Stimulated activated CD4-positive, alpha-beta T cell treated with anti-CD3 and anti-CD28 coated beads, Interleukin-12 subunit alpha, Interleukin-12 subunit beta, amount 100 ng/mL, for 48 hours (primary cell): ENCODE measurements at places on chromosomes 11 and 22.

- no peak for DNase-seq
Observed at GRCh38 chr11:114260483-114260882, 35.7 kb upstream of the NNMT start.

DNA sequence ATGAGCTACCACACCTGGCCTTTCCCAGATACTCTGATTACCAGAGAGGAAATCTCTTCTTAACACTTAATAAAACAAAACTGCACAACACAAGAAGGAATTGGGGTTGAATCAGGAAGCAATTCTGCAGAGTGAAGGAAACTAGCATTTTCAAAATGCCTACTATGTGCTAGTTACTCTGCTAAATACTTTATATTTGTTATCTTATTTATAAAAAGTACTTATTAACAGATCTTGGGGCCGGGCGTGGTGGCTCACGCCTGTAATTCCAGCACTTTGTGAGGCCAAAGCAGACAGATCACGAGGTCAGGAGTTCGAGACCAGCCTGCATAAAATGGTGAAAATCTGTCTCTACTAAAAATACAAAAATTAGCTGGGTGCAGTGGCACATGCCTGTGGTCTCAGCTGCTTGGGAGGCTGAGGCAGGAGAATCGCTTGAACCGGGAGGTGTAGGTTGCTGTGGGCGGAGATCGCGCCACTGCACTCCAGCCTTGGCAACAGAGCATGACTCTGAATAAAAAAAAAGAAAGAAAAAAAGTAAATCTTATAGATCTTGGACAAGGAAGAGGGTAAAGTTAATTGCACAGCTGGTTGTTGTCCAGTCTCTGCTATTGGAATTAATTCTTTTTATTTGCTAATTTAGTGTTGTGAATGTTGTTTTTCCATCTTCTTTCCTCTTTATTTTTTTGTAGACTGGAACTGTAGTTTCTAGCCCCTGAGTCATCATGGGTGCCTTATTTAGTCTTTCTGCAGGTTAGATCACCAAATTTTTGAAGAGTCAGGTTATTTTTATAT is 22.1 kb downstream of the TMEM135 start:
- no peak for DNase-seq

- DNase-seq: no peak
Observed at GRCh38 chr11:35179466-35180135, 40.6 kb downstream of the CD44 start.

DNA sequence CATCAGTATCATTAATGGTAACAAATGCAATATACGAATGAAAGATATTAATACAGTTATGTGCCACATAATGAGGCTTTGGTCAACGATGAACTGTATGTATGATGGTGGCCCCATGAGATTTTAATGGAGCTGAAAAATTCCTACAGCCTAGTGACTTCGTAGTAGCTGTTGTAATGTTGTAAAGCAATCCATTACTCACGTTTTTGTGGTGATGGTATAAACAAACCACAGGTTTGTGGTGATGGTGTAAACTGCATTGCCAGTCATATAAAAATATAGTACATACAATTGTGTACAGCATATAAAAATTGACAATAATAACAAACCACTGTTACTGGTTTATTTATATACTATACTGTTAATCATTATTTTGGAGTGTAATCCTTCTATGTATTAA is 27.4 kb upstream of the GRIA4 start:
- DNase-seq: no peak

- DNase-seq: no peak
Observed at GRCh38 chr11:30059172-30059815, 42.5 kb upstream of the KCNA4 start.

DNA sequence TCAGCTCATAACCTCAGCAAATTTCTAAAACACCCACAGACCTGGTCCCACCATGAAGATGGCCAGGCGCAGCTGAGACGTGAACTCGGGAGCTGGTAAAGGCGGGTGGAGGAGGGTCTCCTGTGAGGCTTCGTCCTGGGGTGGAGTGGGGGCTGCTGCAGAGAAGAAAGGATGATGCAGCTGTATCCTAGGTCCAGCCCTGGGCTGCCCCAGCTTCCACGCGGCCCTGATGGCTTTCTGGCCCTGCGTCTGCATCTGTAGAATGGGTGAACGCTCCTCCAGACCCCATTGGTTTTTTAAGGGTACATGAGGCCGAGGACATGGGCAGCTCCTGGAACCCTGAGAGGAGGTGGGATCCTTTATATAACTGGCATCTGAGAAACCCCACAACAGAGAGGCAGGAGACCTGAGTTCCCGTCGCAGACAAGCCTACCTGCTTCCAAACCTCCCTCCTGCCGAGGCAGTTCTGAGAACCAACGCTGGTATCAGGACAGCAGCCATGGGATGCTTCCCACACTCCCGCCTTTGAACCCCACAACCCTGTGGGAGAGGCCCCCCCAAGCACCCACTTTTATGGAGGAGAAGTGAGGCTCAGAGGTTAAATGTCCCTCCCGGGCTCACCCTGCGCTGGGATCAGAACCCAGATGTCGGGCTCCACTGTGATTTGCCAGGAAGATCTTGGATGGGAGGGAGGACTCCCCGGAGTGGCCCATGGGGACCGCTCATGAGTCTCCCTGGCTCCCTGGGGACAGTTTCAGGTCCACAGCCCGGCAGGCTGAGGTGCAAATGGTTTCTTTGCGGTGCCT is 55.2 kb upstream of the FGF3 start:
- DNase-seq: no peak

DNA sequence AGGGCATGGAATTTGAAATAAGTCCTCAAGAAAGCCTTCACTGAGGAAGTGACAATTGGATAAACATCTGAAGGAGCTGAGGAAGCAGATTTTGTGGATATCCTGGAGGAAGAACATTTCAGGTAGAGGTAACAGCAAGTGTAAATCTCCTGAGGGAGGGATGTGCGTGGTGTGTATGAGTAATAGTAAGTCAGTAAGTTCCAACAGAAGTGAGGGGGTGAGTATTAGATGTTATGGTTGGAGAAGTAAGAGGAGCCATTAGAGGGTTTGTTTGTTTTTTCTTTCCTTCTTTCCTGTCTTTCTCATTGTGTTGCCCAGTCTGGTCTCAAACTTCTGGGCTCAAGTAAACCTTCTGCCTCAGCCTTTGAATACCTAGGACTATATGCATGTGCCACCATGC is 29.0 kb downstream of the ANKRD42 start:
- no peak for DNase-seq

DNA sequence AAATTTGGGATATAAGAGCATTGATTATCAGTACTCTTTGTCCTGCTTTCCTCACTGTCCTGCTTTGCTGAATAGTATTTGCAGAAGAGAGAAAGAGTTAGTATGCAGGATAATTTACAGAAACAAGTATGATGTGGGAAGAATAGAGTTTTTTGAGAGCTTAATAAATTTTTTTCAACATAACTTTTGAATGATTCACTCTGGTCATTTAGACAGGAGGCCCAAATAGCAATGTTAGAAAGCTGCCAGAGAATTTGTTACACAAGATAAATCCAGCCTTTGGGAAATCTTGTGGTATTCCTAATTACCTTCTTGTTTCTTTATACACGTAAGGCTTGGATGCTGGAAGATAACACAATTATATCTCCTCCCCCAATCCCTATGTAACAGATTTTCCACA is 484.6 kb downstream of the CNTN5 start:
- DNase-seq: no peak

DNA sequence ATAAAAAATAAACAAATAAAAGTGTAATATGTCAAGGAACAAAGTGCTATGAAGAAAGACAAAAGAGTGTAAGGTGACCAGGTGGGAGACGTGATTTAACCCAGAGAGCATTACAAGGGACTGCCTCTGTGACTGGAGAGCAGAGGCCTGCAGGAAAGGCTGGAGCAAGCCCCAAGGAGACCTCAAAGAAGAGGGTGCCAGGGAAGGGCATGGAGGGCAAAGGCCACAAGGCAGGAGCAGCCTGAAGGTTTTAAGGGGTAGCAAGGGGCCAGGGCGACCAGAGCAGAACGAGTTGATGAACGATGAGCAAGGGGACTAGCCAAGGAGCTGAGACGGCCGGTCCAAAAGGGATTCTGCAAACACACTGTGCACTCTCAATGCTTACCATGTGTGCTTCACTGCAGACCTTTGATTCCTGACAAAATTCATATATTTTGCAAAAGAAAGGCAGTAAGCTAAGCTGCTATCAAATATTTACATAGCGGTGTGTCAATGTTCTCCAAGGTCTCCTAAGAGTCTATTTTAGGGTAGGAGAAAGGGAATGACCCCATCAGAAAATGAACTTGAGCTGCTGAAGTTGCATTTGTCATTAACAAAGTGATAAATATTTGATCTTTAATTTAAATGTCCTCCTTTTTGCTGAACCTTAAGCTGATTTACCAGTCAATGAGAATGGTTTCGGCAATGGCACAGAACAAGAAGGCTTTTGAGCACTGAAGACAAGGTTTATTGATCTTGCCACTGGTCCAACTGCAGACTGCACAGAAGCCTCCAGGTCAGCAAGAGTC is 50.5 kb downstream of the SMCO4 start:
- no peak for DNase-seq

- DNase-seq: no peak
Observed at GRCh38 chr22:47167056-47167455, 404.6 kb downstream of the TBC1D22A start.

GRCh38 chr11:210122-210802 is 2.8 kb downstream of the RIC8A start:
- no peak for DNase-seq

GRCh38 chr11:117970400-117971024 is 15.7 kb upstream of the IL10RA start:
- DNase-seq: no peak

GRCh38 chr22:39254789-39255298 is 10.1 kb upstream of the PDGFB start:
- DNase-seq: no peak

- no peak for DNase-seq
Observed at GRCh38 chr22:50671641-50672040, 982 bp upstream of the SHANK3 start.

DNA sequence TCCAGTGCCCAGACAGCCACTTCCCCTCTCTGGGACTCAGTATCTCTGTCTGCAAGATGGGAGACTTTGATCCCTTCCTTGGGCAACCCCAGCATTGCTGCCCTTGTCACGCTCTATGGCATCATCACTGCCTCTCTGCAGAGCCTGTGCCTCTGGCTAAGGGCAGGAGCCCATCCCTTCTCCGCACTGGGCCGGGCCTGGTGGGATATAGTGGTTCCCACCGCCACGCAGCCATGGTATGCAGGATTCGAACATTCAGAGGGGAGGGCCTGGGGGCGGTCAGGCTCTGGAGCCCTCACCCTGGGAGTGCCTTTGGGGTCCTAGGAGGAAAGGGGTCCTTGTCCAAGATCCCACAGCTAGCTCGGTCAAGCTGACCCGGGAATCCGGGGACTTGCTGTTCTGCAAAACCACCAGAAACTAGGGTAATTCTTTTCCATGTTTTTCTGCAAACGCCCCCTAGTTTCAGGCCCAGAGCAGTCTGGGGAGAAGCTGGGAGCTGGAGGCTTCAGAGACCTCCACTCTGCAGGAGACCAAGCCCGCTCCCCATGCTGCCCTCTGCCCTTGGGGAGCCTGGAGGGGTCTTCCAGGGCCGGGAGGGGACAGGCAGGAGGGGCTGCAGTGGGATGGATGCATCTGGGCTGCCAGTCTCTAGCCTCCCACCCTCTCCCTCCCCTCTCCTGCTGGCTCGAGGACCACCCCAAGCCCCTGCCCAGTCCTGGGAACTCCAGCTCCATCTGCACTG is 24.4 kb upstream of the CBX7 start:
- no peak for DNase-seq

DNA sequence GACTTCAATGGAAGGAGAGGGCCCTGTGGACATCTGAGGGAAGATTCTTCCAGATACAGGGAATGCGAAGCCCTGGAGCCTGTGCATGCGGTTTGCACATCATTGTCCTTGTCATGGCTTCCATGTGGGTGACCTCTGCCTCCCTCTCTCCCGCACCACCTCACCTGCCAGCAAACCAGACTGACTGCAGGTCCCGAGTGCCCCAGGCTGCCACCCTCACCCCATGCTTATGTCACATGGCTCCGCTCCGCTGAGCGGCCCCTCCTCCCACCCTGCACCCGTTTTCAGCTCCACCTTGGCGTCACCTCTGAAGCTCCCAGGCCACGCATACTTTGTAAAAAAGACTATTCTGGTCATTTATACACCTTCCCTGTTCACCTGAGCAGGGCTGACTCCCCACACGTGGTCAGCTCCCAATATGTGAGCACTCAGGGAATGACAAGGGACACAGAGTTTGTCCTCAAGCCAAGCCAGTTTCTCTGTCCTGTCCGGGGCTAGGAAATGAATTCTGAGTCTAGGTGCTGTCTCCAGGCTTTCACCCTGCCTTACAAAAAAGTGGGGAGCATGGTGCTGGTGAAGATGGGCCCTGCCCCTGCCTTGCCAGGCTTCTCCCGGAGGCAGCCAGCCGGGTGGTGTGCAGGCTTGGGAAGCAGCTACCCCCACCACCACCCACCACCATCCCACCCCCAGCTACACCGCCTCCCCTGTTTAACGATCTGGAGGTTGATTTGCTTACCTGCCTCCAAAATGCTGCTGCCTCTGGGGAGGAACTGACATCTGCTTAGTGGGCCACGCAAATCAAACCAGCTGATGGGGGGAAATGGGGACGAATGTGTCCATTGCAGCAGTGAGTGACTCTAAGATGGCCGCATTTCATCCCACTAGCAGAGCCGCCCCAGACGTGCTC is 32.7 kb downstream of the FAM83F start:
- DNase-seq: no peak

DNA sequence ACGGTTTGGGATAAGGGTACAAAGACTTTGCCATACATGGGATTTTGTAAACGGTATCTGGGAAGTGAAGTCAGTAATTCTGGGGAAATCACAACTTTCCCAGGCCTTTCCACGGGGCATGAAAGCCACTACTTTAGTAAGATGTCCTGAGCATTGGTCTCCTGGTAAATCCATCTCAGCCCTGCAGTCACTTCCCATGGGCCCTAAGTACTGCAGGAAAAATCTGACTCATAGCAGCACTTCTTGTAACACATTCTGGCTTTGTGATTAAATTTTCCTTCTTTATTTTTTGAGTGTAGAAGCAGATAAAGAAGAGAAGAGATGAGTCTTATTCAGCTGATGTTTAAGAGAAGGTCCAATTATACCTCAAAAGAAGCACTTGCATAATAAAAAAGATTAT is 67.6 kb downstream of the BLID start:
- DNase-seq: no peak

DNA sequence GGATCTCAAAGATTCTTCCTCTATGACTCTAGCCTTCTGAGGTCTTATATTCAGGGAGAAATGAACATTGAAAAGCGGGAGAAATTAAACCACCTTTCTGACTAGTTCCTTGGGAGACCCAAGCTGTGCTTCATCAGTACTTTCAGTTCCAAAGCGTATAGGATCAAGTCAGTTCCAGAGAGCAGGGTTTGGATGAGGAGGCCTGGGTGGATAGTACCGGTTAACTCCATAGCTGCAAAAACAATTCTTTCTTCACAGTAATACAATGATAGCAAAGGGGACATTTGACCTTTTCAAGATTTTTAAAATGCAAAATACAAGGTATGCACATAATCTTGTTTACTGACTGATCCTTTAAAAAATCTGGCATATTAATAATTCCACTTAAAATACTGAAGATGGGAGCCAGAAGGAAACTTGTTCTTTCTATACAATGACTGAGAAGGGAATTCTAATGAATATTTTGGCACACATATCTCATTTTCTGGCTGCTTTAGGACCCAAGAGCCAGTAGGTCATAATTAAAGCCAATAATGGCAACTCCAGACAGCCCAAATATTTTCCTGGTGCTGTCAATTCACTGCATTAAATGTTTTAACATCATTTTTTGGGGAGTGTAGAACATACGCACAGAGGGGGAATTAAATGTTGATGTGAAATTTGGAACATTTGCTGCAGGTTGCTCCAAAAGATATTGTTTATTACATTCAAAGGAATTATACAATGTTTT is 16.0 kb downstream of the ADM start:
- DNase-seq: no peak

- DNase-seq: no peak
Observed at GRCh38 chr11:76206327-76207081, at the start of gene WNT11. Gene WNT11, minus strand, starts transcription at chr11:76206502. Its CDS starts 95 bp downstream, at chr11:76206407.
